Hepatic stellate cell (primary cell): ENCODE measurements at places on chromosomes 5 and 9.

DNA sequence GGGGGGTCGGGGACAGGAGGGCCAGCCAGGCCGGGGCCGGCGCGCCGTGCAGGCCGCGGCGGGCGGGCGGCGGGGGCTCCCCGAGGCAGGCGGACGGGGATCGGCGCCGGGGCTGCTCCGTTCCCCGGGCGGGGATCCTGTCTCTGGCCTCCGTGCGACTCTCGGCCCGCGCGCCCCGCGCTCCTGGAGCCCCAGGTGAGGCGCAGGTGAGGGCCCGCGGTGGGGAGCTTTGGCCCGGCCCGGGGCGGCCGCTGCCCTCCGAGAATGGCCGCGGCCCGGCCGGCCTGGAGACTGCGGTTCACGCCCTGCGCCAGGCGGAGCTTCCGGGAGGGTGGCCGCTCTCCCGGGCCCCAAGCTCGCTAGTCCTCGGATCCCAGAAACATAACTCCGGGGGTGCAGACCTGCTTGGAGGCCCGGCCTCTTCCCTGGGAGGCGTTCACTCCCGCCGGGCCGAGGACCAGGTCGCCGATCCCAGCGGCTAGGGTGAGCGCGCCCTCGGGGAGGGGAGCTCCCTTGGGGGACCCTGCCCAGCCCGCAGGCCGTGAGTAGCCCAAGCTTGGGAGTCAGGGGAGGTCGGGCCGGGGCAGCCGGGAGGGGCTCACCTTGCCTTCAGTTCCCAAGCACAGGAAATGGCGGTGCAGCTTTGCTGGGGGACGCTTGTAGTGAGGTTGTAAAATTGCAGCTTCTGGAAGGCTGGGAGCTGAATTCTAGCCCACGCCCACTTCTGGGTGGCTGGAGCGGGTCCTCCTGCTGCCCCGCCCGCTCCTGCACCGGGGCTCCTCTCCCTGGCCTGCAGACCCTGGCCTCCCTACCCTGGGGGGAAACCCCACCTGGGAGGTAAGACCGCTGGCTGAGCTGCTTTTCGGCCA, 723 bp downstream of the PPP1R26 start:
- peak; percentile 71 for DNase-seq

DNA sequence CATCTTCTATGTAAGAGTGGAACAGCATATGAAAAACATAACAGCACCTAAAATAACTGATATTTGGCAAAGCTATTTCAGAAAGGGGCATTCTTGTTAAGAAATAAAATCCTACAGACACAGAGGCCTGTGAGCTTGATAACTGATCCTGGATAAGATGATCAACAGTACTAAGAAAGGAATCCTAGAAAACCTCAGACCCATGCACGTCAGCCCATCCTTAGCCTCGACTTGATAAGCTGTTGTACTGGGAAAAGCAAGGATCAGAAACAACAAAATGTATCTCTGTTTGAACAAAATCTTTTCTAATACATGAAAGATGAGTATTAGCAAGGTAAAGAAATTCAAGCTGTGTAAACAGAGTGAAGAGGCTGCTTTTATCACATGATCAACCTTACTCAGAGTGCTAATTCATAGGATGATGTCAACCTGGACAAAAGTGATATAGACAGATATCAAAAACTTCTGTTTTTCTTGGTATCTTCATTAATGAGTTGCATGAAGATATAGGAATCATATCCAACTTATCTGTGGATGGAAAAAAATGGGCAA, 15.2 kb downstream of the LIFR start:
- DNase-seq, result no peak

GRCh38 chr9:17135295-17136160, 688 bp downstream of the CNTLN start:
- DNase-seq, result peak; percentile 64

DNA sequence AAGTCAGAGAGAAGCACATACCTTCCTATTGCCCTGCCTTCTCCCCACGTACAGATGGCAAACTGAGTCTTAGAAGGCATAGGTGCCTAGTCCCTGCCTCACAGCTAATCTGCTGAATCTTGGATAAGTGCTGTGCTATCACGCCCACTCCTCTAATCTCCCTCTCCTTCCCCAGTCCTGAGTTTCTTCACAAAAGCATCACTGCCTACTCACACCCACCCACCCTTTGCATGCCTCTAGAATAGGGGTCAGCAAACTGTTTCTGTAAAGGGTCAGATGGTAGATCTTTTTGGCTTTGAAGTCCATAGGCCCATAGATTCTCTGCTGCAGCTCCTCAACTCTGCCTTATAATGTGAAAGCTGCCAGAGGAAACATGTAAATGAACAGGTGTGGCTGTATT, 23.2 kb upstream of the JADE2 start:
- DNase-seq, result no peak

- DNase-seq, result no peak
These were observed 78.7 kb upstream of the SH3PXD2B start for GRCh38 chr5:172533058-172533398.

DNA sequence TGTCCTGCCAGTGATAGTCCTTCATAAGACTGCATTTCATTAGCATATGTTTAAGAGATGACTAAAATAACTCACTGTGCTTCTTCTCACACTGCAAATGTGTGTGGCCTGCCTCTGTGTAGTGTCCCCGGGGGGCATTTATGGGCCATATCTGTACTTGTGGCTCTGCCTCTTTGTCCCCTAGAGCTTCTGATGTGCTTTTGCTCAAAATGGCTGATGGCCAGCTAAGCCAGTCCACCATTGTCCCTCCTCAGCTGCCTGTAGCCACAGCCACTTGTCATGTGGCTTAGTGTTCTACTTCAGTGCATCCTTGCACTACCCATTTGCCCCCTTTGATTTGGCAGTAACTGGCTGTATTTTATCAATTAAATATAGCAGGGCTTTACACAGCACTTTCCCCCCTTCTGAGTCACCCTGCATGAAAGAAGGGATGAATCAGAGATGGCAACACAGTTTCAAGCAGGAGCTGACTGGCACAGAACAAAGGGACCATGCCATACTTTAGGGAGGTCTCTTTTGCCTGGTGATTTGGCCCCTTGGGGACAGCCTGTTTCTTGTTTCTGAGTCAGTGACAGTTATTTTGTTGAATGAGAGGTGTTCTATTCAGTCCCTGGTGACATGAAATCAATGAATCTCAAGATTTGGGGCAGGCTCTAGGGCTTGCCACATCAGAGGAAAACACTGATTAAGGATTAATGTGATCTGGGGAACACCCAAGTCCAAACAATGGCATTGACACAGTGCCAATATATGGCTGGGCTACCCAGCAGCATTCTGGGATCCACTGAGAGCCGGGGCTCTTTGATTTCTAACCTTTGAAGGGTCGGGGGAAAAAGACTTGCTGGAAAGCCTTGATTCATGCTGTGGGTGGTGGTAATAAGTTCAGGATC, 245.5 kb downstream of the SMARCA2 start:
- DNase-seq, result peak; percentile 29

DNA sequence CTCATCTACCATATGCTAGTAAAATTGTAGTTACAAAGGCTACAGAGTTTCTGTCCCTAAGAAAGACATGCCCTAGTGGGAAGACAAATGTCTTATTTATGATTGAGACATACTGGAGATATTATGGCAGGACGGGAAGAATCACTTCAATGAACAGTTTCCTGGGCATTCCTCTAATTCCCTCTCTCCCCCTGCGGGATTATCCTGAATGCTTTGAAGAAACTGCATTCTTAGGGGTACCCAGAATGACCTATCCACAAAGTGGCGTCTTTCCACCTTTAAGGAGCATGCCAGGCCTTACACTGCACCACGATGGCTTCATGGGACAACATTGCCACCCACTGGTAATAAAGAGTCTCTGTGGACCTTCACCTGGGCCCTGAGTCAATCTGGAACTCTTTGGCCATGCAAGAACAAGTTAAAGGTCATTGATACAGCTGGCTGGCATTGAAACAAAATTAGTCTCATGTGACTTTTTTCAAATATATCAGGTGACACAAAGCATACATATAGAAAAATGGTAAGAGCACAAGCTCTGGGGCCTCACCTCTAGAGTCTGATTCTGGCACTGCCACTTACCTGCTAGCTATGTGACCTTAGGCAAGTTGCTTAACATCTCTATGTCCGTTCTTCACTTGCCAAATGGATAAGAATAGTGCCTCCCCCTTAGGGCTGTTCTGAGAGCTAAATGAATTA, 32.0 kb downstream of the ANKRD55 start:
- peak; percentile 58 for DNase-seq

GRCh38 chr9:720239-720881, 121.1 kb upstream of the DMRT1 start:
- no peak for DNase-seq

- no peak for DNase-seq
These were observed 43.8 kb downstream of the ZNF618 start for GRCh38 chr9:113919871-113920270.

GRCh38 chr9:133351908-133352634, 4.1 kb downstream of the RPL7A start:
- peak; percentile 72 for DNase-seq

- no peak for DNase-seq
These were observed 31.4 kb upstream of the TMOD1 start for GRCh38 chr9:97470076-97470475.

GRCh38 chr9:72909428-72909827, 43.4 kb downstream of the ALDH1A1 start:
- no peak for DNase-seq
